ENCODE measurements at places on chromosomes 5 and 9.

GRCh38 chr9:123453831-123454321, 97.9 kb downstream of the CRB2 start:
- H3K27ac ChIP-seq: no peak overlapping the region
- DNase-seq: no peak
- H3K27me3 ChIP-seq: no peaks in the 10 kb centered on the region

DNA sequence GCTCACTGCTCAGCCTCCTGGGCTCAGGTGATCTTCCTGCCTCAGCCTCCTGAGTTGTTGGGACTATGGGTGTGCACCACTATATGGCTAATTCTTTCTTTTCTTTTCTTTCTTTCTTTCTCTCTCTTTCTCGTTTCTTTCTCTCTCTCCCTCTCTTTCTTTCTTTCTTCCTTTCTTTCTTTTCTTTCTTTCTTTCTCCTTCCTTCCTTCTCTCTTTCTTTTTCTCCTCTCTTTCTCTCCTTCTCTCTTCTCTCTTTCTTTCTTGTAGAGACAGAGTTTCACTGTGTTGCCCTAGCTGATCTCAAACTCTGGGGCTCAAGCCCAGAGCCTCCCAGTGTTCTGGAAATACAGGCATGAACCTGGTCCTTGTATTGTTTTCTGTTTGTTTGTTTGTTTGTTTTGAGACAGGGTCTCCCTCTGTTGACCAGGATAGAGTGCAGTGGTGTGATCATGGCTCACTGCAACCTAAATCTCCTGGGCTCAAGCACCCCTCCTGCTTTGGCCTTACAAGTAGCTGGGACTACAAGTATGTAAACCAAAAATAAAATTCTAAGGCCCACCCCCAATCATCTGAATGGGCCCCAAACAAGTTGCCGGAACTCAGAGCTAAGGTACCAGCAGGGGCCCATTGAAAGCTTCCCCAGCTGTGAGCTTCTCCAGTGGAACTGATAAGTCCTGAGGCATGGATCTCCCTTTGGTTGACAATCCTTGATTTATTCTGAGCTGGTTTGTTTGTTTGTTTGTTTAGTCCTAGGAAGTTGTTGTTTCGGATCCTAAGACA, 11.9 kb upstream of the BTF3 start:
- no peak for DNase-seq
- no peak overlapping the region for H3K4me3 ChIP-seq
- no peaks in the 10 kb centered on the region for H3K4me1 ChIP-seq
- no peaks in the 10 kb centered on the region for H3K36me3 ChIP-seq
- H3K27ac ChIP-seq: no peak overlapping the region

GRCh38 chr5:53826504-53826903, 266.1 kb downstream of the NDUFS4 start:
- no peaks in the 10 kb centered on the region for H3K27me3 ChIP-seq
- no peaks in the 10 kb centered on the region for H3K36me3 ChIP-seq
- H3K4me3 ChIP-seq: no peak overlapping the region
- no peaks in the 10 kb centered on the region for H3K4me1 ChIP-seq

- no peaks in the 10 kb centered on the region for H3K36me3 ChIP-seq
- DNase-seq: peak; percentile 19
- H3K4me1 ChIP-seq: peaks cover 9% of the 10 kb centered on the region
- no peaks in the 10 kb centered on the region for H3K27me3 ChIP-seq
- H3K27ac ChIP-seq: no peak overlapping the region
Observed at GRCh38 chr9:114287001-114287762, 35.7 kb upstream of the ORM1 start.

Data from tibial artery (tissue), 4 donors.